ENCODE measurements at places on chromosomes 13 and 19.

DNA sequence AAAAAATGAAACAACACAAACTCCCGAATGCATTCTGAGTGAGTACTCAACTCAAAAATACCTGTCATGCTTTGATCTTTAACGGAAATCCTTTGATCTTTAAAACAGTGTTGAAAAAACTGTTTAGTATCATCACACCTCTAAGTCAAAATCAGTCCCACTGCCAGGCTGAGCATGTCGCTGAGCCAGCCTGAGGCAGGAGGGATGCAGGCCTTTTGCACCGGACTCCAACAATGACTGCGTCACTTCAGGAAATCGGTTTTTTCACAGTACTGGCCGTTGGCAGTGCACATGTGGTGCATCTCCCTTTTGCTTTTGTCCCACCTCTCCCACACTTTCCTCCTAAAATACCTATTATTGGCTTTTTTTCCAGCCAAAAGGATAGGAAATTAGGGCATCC is 78.2 kb downstream of the SHISA2 start:
- DNase-seq, result no peak

- DNase-seq, result no peak
These were observed 56.9 kb upstream of the KCTD4 start for GRCh38 chr13:45257638-45258333.

GRCh38 chr13:109157275-109157674 is 527.9 kb downstream of the MYO16 start:
- DNase-seq, result no peak

DNA sequence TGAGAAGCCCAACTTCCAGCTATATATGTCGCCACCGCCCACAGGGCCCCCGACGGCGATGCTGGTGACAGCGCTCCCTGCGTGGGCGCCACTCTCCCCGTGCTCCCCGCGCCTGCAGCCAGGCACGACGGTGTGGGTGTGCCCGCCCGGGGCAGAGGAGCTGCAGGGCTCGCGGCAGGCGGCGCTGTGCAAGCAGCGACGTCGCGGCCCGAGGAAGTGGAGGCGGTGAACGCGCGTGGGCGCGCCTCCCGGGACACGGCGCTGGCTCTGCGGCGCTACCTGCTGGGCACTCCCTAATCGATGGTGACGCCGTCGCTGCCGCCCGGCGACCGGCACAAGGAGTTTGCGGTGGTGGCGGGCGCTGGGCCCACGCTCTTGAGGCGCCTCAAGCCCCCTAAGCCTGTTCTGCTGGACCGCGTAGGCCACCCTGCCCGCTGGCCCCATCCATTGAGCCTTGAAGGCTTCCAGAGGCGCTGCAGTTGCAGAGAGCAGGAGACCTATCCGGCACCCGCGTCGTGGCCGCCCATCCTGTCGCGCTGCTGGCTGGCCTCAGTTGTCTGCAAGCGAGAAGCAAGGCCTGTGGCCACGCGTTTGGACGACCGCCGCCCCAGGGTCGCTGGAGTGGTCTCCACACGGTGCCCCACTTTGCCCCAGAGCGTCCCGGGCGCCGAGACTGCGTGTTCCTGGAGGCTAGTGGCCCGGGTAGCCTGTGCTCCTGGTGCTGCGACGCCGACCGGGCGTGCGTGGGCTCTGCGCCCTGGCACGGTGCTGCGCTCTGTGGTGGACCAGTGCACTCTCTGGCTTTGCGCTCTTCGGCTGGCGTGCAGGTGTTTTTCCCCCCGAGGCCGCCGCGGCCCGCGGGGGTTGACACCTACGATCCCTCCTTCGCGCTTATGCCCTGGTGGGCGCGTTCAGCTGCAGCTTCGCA is 23.1 kb downstream of the LRFN3 start:
- DNase-seq, result peak; percentile 82
